ENCODE measurements at places on chromosomes 7 and 10. TPM values are rescaled to one million over a fixed set of nuclear protein-coding genes. Genes with fewer than 3 reads are reported as not detected.

DNA sequence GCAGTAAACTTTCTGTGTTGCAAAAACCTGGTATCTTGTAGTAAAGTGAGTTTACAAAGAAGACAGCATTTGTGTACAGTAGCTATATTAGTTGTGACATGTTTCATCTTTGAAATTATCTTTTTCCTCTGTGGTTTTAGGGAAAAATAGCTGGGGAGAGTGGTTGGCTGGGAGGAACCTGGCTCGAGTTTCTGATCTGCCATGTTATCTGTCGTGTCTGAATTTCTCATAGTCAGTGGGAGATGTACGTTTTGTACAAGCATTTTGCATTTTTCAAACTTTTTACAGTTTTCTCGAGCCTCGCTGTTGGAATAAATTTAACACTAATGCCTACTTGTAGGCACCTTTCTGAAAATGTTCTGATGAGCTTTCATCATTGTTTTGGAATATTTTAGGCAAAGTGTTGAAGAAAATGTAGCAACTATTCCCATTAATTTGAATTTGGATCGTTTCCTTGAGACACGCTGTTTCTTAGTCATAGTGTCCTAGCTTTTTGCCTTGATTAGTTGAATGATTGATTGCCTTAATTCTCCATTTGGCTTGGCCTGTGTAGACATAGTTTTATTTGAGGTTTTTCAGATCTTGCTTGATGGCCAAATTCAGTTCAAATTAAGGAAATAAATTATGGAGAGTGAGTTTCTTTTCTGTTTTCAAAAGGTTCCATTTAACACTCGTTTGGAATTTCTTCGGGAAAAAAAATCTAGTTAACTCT is 65.1 kb downstream of the CAMK1D start:
- no peak for DNase-seq

Gene SRRM3
- 4.9 TPM for total RNA-seq

GRCh38 chr10:114064151-114065048 is 20.7 kb downstream of the ADRB1 start:
- no peak for DNase-seq

GRCh38 chr10:110686047-110686446 is 41.9 kb downstream of the RBM20 start:
- DNase-seq, result no peak

DNA sequence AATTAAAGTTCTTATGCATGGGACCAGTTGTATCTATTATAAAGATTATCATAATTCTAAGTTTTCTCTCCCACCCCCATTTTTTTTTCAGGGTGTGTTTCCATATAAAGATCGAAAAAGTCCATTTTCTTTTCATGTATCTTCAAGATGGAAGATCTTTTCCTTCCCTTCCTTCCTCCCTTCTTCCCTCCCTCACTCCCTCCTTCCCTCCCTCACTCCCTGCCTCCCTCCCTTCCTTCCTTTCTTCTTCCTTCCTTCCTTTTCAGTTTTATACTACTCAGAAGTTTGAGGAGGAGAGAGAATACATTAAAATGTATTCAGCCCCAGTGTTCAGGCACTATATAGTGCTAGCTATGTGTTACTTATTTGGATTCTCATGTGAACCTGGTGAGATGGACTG is 98.0 kb downstream of the POLL start:
- DNase-seq, result no peak

DNA sequence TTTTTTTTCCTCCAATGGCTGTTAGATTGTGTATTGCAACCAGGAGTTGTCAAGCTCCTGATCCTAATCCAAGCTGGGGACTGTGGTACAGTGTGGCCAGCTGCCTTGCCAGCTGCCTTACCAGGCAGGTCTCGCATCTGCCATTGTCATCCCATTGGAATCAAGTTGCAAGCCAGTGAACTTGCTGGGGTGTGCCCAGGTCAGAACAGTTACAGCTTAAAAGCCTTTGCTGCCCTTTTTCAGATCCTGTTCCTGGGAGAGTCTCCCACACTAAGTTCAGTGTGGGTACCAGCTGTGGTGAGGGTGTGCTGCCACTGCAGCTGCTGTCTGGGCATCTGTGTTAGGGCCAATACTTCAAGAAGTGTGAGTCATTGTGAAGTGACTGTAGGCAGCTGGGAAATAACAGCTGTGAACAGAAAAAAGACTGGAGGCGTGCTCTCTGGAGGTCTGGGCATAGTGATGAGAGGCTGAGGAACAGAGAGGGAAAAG is 72.8 kb downstream of the CCNY start:
- no peak for DNase-seq

Gene LBX1
- 1.0 TPM for total RNA-seq

GRCh38 chr7:77415823-77416620 is at the start of gene GSAP:
Gene GSAP, minus strand, starts transcription at chr7:77416349. Its CDS starts 28 bp downstream, at chr7:77416321.
- peak; percentile 15 for DNase-seq

GRCh38 chr7:33716581-33717477 is 188.5 kb upstream of the BMPER start:
- DNase-seq, result no peak

DNA sequence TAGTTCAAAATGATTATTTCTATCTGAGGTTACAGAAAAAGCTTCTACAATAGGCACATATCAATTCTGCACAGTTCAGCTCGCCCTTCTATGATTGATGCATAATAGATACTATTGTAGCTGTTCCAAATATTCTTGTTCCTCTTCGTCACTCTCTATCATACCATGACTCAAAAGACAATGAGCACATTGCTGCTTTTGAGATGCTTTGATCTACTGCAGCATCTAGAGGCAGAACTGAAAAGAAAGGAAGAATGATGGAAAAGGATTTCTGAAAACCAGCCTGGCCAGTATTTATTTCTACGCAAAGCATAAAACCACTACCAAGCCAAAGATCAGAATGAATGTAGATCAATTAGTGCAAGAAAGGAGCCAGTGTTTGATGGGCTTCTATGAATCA is 59.3 kb upstream of the PLXDC2 start:
- DNase-seq, result no peak

DNA sequence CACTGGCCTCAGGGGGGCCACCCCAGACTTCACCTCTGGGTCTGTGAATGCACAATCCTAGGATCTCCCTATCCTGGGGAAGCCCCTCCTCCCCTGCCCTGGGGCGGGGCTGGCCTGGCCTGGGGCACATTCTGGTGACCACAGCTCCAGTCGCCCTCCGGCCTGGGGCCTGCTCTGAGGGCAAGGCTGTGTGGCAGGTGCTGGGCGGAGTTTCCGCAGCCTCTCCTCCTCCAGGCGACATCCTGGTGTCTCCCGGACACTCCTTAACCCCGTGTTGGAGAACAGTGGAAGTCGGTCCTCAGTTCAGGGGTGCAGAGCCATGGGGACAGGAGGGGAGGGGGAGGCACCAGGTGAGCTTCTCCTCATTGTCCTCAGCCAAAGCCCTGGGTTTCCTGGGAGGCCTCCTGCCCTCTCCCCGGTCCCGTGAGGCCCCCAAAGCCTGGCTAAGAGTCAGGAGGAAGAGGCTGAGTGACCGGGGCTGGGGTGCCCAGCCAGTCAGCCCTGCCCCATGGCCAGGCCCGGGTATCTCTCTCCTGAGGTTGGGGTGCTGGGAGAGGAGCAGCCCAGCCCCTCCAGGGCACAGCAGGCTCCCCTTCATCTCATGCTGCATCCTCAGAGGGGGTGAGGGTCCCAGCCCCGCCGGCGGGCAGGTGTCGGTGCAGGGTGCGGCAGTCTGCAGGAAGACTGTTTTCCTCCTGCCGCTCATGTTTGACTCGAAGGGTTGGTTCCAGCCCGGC is 22.6 kb downstream of the UNCX start:
- DNase-seq, result no peak

DNA sequence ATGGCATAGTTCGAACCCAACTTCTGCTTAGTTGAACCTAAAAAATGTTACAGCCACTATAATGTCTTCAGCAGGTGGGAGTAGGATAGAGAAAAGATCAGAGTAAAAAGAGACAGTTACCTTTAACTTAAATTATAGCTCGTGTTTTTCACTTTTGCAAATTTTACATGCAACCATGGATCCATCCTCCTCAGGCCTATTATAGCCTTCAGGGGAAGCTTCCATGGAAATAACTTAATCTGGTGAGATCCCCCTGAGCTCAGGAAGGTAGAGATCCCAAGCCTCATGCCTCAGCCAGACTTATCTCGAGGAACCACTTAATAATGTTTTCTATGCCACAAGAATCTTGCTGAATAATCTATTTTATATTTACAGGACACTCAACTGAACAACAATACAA is 159.4 kb upstream of the FAM3C start:
- DNase-seq, result no peak

DNA sequence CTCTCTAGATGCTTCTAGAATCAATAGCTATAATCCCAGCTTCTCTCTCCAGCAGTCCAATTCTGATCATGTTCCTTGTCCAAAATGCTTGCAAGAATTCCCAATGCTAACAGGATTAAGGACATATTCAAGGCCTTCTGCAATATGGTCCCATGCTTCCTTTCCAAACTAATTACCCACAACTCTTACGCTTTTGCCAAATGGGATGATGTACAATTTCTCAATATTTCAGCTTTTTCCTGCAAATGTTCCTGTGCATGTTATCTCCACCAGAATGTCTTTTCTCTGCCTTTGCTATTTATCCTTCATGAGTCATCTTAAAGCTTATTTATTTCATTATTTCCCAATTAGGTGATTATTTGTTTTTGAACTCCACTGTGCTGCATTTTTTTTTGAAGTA is 556.4 kb downstream of the SORCS1 start:
- no peak for DNase-seq

GRCh38 chr7:45563941-45564461 is 10.2 kb upstream of the ADCY1 start:
- no peak for DNase-seq

- no peak for DNase-seq
Measured at GRCh38 chr7:66497346-66497745, 131.3 kb upstream of the KCTD7 start.

- DNase-seq, result no peak
Measured at GRCh38 chr10:125694883-125695282, 11.9 kb upstream of the TEX36 start.

GRCh38 chr7:77855371-77856083 is 57.0 kb downstream of the PHTF2 start:
- no peak for DNase-seq

Gene ASZ1
- total RNA-seq, result not detected

DNA sequence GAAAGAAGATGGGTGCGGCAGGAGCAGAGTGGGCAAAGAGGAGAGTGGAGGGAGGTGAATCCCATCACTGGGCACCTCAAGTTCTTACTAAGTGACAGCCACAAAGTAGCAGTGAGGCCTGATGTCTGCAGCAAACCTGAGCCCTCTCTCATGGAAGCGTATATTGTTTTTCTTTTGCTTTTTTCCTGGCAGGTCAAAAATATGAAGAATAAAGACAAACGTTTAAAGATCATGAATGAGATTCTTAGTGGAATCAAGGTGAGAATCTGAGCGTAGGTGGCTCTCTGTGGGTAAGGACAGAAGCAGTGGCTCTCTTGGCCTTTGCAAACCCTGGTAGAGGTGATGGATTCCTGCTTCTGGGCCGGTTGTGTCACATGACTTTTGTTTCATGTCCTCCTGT is 22.8 kb downstream of the ABCC2 start:
- no peak for DNase-seq

Gene WNT2
- total RNA-seq, result not detected

DNA sequence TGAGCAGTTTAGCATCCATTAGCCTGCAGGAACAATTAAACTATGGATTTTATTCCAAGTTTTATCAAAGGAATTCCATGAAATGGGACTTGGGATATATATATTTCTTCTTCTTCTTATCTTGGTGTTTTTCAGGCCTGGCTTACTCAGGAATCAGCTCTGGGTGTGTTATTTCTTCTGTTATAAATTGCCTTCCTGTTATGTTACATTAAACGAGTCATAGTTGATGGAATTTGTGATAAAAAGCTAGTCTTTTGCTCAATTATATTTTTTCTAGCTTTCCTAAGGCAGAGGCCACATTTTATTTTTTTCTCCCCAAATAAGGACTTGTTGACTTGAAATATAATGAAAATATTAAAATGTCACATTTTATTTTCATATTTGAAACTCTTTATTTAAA is 141.3 kb downstream of the EPC1 start:
- no peak for DNase-seq

- no peak for DNase-seq
Measured at GRCh38 chr10:89553064-89553734, 17.8 kb upstream of the SLC16A12 start.

DNA sequence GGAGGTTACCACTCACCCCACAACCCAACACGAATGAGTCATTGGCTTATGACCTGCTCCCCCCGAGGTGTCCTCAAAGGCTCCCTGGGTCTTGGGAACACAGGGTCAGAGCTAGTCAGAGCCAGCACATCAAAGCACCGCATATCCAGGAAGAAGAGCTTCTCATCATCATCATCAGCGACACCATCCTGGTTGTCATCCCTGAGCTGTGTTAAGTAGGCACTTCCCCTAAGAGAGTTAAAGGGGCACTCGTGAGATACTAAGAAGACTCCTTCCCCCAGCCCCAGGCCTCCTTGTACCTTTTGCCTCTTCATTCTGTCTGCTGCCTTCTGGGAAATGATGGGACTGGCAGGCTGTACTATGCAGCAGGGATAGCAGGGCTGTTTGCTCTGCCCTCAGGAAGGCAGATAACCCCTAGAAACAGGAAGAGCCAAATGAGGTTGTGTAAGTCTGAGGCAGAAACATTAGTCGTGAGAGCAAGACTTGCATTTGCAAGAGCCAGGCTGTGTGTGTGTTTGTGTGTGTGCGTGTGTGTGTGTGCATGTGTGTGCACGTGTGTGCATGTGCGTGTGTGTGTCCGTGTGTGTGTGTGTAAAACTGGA is 11.1 kb upstream of the CPA1 start:
- DNase-seq, result no peak

Gene PLAU
- total RNA-seq, result 4.2 TPM

DNA sequence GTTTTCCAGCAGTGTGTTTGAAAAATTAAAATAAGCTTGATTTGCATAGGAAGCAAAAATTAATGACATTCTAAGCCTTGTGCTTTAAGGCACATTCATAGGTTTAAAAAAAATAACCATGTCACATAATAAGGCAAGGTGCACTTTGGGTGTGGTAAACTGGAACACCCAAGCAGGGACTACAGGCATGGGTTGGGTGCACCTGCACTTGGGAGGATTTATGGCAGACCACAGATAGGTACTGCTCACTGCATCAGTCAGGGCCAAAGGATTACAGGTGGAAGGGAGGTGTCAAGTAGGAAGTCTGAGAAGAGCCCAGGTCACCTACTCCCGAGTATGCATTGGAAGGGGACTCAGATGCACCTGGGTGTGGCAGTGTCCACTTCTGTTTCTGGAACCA is 753.7 kb downstream of the SUGCT start:
- DNase-seq, result no peak

Gene RNLS
- 3.8 TPM for total RNA-seq

DNA sequence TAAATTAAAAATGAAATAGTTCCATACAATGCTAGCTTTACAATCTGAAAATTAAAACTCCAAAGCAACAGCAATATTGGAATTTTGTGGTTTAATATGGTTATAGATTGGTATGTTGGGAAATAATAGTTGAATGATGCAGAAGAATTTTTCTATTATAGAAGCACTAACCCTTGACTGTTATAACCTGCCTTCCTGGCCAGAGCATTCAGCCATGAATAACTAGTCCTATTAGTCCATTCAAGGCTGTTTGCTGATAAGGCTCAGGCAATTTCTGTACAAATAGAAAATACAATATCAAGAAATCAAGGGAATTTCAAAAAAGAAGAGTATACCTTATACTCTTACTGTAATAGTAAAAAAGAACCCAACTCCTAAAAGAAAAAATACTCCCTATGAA is 101.6 kb upstream of the SP4 start:
- no peak for DNase-seq

Gene FGF8
- 0.82 TPM for total RNA-seq

- DNase-seq, result no peak
Measured at GRCh38 chr7:75054744-75055143, 18.9 kb downstream of the RCC1L start.

- no peak for DNase-seq
Measured at GRCh38 chr10:44463511-44464121, 78.7 kb upstream of the CXCL12 start.

All from neural crest cell (in vitro differentiated cells).